ENCODE measurements at places on chromosomes 3 and 15.

- no peak for DNase-seq
Observed at GRCh38 chr3:29531644-29532043, 250.8 kb downstream of the RBMS3 start.

DNA sequence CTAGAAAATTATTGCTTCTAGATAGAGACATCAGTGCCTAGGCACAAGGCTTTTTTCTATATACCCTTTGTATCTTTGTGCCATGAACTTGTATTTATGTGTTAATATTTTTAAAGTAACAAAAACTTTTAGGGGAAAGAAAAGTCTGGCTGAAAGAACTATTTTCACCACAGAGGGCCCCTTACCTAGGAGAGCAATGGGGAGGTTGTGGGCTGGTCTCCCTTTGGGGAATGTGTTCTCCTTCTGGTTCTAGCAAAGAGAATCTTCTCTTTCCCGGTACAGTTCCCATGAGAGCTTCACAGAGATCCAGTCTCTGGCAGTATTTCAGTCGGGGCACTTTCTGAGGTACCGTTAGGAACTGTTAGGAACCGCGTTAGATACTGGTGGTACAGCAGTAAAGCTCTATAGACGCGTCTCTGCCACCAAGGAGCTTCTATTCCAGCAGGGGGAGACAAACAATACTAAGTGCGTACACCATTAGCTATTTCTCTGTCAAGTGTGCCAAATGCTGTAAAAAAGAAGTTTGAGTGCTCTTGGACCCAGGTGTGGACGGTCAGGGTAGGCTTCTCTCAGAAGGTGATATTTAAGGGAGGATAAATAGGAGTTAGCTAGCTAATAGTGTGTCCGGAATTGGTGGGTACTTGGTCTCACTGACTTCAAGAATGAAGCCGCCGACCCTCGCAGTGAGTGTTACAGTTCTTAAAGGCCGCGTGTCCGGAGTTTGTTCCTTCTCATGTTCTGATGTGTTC is 4.6 kb upstream of the EPB42 start:
- DNase-seq = peak; percentile 91

- DNase-seq = no peak
Observed at GRCh38 chr3:150223558-150223957, 184.5 kb upstream of the TSC22D2 start.

DNA sequence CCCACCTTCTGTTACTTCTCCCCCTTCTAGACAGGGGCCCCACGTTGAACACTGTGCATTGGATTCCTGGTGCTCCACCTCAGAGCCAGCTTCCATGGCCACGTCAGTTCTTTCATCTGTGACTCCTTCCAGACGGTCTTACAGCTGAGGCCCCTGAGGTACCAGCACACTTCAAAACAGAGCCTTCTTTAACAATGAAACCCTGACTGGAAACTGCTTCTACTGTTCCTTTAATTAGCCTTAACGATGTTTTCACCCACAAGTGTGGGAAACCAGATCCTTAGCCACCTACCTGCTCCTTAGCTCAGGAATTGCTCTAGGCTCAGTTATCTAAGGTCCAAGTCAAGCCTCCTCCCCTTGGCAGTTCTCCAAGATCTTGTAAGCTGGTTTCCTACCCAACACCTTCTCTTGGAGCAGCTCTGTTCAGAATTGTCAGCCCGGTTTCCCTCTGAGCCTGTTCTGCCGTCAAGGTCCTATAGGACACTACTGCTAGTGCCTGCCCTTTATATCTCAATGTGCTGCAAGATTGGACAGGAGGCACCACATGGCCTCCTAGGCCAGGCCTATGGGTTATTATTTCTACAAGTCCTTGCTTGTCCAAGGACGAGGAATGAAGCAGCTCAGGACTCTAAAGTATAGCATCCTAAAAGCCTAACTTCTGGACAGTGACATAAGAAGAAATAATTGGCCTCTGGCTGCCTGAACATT is 80.7 kb downstream of the FMN1 start:
- no peak for DNase-seq

DNA sequence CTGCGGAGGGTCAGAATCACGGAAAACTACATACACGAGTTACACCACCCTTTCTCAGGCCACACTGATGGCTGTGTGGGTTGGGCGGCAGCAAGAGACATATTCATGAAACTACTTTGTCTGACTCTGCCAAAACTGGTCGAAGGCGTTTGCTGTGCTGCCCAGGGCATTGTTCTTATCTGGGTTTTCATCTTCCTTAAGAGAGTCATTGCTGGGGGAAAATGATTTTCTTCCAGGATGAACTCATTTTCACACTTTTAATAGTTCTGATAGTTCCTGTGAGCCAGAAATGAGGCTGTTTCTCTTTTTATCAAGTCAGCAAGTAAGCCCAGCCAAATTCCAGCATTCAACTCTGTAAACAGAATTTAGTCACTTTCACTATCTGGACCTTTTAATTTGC is 47.6 kb downstream of the TRIM71 start:
- DNase-seq = no peak

DNA sequence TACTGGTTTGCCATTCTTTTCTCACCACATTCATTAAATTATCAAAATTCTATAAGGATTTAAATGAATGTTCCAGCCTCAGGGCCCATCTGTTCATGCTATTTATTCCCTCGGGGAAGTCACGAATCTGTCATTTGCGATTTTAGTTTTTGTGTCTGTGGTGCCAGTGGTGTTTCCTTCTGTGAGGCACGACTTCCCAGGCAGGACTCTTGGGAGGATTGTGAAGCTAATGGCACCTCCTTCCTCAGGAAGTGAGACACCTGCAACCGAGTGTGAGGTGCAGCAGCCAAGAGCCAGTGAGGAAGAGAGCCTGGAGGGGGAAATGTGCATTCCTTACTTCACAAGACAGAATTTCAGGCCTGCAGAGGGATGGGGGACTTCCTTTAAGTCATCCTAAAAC is 24.1 kb downstream of the SV2B start:
- DNase-seq = no peak

- no peak for DNase-seq
Observed at GRCh38 chr3:148369381-148369780, 328.3 kb upstream of the AGTR1 start.

GRCh38 chr3:141642215-141642614 is 95.9 kb upstream of the RNF7 start:
- no peak for DNase-seq

DNA sequence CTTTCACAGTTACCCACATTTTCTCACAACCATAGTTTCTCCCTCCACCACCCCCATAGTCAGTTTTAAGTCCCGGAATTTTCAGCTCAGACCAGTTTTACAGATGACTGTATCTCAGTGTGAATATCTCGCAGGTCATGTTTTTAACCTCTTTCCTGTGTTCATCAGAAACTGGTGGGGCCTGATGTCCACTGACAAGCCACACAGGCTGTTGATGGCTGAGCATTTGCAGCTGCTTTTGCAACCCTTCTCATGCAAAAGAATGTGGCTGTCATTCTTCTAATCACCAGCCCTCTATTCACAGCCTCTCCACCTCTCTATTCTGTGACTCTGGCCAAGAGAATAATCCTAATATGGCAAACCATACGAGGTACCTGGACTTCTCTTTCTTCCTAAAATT is 8.5 kb downstream of the GYG1 start:
- no peak for DNase-seq

Data from hematopoietic multipotent progenitor cell treated with erythropoietin and hydrocortisone succinate and interleukin-3 and kit ligand, for 17 days (in vitro differentiated cells).